ENCODE measurements at places on chromosomes 2 and 18.

DNA sequence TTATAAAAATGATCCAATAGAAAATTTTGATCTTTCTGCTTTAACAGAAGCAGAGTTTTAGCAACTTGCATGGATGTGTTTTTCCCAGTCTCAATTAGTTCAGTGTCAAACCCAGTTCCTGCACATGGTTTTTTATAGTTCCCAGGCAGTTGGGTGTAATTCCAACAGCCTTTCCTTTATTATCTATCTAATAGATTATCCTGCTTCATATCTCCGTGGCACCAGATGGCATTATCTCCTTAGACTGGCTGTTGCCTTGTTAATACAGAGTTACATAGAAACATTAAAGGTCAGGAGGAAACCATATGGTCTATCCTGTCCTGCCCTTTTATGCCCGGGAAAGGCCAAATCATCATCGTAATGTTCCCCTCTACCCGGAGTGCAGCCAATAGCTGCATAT is 400.9 kb upstream of the SMIM21 start:
- no peak for DNase-seq

- DNase-seq: peak; percentile 57
Observed at GRCh38 chr2:203814661-203815540, 52.7 kb upstream of the CTLA4 start.

GRCh38 chr2:120740765-120741524 is 5.3 kb downstream of the GLI2 start:
- DNase-seq: no peak

DNA sequence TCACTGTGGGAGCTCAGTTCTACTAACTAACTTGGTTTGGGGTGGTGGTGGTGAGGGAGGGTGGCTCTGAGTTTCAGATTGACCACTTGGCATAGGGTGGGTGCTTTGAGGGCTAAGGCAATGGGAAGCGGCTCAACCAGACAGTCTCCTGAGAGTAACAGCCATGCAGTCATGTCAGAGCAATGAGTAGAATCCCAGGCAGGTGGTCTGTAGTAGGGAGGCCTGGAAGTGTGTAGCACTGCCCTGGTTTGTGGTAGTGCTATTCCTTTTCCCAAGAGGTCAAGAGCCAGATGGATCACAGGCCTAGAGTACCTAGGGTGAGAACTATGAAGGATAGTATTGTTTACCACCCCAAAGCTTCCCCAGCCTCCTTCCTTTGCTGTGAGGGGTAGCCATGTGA is 18.7 kb upstream of the RAPH1 start:
- DNase-seq: no peak

- DNase-seq: no peak
Observed at GRCh38 chr2:185144159-185144919, 546.0 kb downstream of the ZNF804A start.

DNA sequence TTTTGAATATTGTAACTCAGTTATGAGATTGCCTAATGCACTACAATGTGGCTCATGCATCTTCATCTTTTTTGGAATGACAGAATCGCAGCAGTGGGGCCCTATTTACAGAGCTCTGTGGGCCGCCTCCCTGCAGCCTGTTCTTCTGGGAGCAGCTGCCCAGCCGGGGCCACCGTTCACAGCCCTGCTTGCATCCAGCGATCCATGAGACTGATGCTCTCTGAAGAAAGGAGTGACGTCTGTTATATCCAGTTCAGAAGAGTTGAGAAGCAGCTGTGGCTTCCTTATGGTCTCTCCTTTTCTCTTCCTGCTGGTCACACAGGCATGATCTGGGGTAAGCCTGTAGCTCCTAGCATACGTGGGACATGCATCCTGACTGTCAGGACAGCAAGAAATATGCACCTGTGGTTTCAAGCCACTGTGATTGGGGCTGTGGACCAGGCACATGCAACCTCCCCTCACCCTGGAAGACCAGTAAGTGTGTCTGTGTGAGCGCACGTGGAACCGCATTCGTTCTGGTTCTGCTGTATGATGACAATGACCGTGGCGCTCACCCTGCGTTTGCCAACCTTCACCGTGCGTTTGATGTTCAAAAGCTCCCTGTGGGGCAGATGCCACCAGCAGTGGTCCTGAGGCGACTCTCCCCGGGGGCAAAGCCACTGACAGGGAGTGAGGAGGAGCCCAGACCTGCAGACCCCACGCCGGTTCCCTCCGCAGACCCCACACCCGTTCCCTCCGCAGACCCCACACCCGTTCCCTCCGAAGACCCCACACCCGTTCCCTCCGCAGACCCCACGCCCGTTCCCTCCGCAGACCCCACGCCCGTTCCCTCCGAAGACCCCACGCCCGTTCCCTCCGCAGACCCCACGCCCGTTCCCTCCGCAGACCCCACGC is 189.8 kb downstream of the TMEM18 start:
- no peak for DNase-seq

GRCh38 chr2:40292291-40292690 is 159.6 kb downstream of the SLC8A1 start:
- DNase-seq: no peak

DNA sequence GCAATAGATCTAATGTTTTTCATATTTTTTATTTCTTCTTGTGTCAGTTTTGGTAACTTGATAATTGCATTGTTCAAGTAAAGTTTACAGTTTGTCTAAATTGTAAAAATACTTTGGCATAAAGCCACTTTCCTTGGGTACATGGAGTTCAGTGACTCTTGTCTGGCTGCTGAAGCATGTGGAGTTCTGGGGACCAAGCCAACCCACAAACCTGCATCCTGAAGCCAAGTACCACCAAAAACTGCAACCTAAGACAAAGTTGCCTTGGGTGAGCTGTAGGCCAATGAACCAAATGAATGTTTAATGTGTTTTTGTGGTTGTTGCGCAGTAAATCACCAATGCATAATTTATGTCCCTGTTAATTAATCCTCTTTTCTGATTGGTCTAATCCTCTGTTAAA is 872.6 kb downstream of the BCL11A start:
- no peak for DNase-seq

DNA sequence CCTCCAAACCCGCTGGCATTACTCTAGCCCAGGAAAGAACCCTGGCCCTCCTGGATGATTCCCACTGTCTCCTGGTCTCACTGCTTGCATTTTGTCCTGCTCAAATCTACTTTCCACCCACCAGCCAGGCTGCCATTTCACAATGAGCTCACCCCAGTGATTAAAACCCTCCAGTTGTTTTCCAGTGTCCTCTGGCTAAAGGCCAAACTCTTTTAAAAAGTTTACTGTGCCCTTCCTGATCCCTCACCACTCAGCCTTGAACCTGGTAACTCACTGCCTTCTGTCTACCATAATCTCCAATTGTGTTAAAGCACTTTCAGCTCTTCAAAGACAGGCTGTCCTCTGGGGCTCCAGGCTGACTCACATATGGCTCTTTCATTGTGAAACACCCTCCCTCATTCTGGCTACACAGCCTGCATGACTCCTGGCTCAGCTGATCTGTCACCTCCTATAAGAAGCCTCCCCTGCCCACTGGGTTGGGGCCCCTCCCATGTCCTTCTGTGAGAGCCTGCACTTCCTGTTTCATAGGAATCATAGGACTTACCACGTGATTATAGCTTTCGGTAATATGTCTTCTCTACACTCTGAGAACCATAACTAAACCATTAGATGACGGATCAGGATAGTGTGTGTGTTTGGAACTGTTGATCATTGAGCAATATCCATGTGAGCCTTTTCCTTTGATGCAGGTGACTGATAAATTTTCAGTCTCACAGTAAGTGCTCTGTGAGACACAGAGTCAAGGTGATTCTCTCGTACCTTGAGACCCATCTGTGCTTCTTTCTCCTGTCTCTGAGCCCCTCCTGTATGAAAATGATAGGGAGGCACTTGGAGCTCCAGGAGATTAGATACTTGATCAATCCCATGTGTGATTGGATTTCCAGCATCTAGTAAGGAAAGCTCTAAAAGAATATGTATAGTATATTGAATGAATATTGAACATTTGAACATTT is 590.8 kb upstream of the ID2 start:
- peak; percentile 72 for DNase-seq

- no peak for DNase-seq
Observed at GRCh38 chr2:182186132-182186735, 200.6 kb downstream of the PPP1R1C start.

DNA sequence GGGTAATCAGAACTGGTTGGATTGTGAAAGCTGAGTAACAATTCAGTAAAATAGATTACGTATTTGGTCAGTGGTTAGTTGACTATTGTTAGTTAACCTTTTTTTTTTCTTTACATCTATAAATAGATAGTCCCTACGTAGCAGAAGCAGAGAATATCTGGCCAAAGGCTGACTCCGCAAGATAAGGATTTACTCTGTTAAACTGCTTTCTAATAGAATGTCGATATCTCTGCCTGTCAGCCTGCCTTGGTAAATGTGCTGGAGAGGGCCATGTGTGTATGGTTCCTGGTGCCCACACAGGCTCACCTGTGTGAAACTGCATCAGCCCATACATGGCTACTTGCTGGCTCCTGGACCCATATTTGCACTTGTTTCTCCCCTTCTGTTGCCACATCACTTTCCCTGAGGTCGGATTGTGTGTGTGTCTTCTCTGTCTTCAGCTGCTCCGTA is 94.4 kb downstream of the CRIM1 start:
- DNase-seq: no peak

- DNase-seq: peak; percentile 13
Observed at GRCh38 chr18:9876867-9877654, 8.7 kb upstream of the TXNDC2 start.

- DNase-seq: no peak
Observed at GRCh38 chr2:12554224-12555011, 162.3 kb upstream of the TRIB2 start.

DNA sequence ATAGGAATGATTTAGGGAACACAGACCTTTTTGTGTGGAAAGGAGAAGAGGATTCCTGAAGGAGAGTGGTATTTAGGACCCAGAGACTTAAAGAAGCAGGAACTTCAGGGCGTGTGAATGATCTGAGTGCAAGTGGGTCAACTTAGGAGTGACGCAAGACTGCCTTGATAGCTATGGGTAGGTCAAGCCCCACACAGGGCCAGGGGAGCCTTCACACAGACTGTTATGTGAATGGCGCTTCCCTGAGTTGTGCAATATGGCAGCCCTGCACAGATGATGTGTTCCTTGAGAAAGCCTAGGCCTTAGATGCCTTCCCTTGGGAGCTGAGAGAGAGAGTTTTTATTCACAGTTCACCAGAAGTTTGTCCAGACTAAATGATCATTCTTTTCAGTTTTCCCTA is 47.1 kb upstream of the IGFBP5 start:
- DNase-seq: no peak

GRCh38 chr2:122063716-122064115 is 308.3 kb downstream of the TSN start:
- DNase-seq: no peak

- no peak for DNase-seq
Observed at GRCh38 chr18:48037481-48038271, 107.2 kb upstream of the SMAD2 start.

GRCh38 chr2:82226441-82226840 is 1921.9 kb upstream of the LRRTM1 start:
- DNase-seq: no peak

DNA sequence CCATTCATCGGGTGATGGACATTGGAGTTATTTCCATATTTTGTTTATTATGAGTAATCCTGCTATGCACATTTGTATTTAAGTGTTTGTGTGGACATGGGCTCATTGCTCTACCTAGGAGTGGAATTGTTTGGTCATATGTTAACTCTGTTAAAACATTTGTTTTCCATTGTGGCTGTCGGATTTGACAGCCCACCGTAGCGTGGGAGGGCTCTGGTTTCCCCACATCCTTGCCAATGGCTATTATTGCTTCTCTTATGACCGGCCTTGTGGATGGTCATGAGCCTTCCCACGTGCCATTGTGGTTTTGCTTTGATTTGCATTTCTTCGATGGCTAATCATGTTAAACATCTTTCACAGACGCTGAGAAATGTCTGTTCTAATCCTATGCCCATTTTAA is 92.0 kb downstream of the ZNF236 start:
- DNase-seq: no peak

DNA sequence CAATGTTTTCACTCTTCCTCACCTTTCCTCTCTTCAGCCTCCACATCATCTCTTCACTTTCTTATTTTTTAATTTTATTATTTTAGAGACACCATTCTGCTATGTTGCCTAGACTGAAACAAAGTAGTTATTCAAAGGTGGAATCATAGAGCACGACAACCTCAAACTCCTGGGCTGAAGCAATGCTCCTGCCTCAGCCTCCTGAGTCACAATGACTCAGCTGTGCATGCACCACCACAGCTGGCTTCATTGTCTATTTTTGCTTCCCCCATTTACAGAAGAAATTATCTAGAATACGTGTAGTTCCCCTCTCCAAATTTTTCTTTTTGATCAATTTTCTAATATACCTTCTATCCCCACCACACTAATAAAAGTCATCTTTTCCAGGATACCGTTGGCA is 911.5 kb upstream of the SOX11 start:
- DNase-seq: no peak

DNA sequence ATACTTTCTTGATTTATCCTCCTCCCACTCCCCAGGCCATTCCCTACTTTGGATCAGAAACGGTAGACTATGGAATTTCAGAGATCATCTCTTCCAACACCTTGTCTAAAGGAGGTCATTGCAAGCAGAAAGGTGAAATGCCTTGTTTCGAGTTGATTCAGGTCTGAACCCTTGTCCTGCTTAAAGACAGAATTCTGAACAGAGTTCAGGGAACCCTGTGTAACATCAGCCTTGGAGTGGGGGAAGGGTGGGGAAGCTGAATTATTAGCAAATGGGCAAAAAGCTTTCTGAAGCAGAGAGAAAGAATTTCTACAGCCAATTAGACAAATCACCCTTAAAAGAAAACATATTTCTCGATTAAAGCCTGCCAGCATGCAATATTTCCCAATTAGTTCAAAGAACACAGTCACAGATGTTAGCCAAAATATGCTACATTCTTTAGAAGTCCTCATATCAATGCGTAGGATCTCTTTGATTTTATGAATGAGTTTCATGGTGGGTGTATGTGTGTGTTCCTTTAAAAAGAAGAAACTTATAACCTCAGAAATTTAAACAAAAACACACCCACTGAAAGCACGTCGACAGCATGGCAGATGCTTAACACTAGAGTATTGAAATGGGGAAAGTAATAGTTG is 353.1 kb downstream of the RND3 start:
- DNase-seq: no peak

DNA sequence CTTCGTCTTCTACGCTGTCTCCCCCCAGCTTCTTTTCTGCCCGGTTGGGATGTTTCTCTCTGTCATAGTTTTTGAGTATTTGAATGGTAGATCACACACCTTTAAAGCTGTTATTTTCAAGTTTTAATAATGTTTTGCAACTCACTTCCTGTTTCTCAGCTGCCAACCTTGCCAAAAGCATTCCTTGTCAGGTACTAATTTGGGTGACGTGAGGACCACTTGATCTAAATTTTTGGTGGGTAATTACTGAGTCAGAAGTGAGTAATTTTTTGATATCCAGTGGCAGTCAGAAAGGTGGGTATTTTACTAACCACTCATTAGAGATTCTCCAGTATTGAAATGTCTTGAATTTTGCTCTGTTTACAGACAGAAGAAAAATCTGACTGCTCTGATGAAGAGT is 852.4 kb upstream of the FANCL start:
- DNase-seq: no peak

Measured in activated CD4-positive, alpha-beta T cell treated with anti-CD3 and anti-CD28 coated beads, Interleukin-2, amount 50 U/mL, for 48 hours (primary cell).